Ascending aorta (tissue), 2 donors: ENCODE measurements at places on chromosomes 4 and X. TPM values are rescaled to one million over a fixed set of nuclear protein-coding genes. Genes with fewer than 3 reads are reported as not detected.

Gene NWD2
- total RNA-seq = 0.64 TPM

- H3K4me3 ChIP-seq = no peak overlapping the region
- H3K27me3 ChIP-seq = no peaks in the 10 kb centered on the region
- no peaks in the 10 kb centered on the region for H3K4me1 ChIP-seq
- DNase-seq = no peak
- H3K27ac ChIP-seq = no peak overlapping the region
Measured at GRCh38 chr4:74451214-74451661, 6.3 kb downstream of the AREG start.

Gene FABP2
- total RNA-seq = not detected

DNA sequence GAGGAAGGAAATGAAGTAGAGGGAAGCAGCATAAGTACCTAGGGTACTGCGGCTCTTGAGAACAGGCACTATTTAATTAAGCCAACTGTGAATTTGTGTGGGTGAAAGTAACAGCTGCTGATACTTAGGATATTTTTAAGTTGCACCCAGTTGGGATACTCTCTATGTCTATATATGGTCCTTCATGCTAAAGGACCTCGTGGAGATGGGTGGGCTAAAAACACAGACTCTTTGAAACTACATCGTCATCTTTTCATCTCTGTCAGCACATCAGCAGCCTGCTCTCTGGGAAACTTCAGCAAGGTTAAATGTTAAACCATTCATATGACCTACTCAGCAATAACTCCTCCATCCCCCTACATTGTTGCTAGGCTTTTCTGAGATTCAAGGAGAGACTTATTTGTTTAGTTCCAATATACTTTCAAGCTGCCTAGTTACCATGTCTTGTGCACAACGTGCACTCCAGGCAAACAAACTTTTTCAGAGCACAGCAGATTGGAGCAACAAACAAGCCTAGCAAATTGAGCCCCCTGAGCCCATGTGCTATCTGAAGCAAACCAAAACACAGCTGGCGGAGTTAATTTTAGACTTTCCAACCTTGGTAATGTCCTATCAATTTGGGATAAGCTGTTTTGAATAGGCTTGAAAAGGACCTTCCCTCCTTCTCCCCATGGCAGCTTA, 6.2 kb upstream of the MOB1B start:
- H3K27ac ChIP-seq = no peak overlapping the region
- no peak for DNase-seq
- H3K4me3 ChIP-seq = no peak overlapping the region
- H3K27me3 ChIP-seq = no peaks in the 10 kb centered on the region

GRCh38 chr4:140497747-140498636, at the start of gene MGAT4D:
Gene MGAT4D (minus strand): TSS chr4:140498293. CDS start chr4:140498222, 71 bp downstream.
- no peak for DNase-seq
- H3K4me1 ChIP-seq = no peaks in the 10 kb centered on the region
- H3K27me3 ChIP-seq = no peaks in the 10 kb centered on the region
- H3K36me3 ChIP-seq = no peaks in the 10 kb centered on the region
- peak within 1 kb of the TSS; percentile 30 for H3K4me3 ChIP-seq
- H3K27ac ChIP-seq = no peak within 1 kb of the TSS

DNA sequence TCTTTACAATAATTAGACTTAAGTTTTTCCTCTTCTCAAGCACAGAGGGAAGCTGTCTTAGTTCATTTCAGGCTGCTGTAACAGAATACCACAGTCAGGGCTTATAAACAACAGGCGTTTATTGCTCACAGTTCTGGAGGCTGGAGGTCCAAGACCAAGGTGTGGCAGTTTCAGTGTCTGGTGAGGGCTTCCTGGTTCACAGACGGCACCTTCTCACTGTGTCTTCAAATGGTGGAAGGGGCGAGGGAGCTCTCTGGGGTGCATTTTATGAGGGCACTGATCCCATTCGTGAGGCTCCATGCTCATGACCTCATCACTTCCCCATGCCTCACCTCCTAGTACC, 115.7 kb upstream of the MXRA5 start:
- no peaks in the 10 kb centered on the region for H3K36me3 ChIP-seq
- H3K4me1 ChIP-seq = no peaks in the 10 kb centered on the region
- no peak overlapping the region for H3K27ac ChIP-seq
- DNase-seq = no peak
- H3K27me3 ChIP-seq = no peaks in the 10 kb centered on the region
- H3K4me3 ChIP-seq = no peak overlapping the region

- H3K27me3 ChIP-seq = no peaks in the 10 kb centered on the region
- H3K36me3 ChIP-seq = no peaks in the 10 kb centered on the region
- no peak overlapping the region for H3K4me3 ChIP-seq
- no peaks in the 10 kb centered on the region for H3K4me1 ChIP-seq
Measured at GRCh38 chrX:50726296-50726695, 87.7 kb downstream of the SHROOM4 start.

Gene RHOXF2
- not detected for total RNA-seq

DNA sequence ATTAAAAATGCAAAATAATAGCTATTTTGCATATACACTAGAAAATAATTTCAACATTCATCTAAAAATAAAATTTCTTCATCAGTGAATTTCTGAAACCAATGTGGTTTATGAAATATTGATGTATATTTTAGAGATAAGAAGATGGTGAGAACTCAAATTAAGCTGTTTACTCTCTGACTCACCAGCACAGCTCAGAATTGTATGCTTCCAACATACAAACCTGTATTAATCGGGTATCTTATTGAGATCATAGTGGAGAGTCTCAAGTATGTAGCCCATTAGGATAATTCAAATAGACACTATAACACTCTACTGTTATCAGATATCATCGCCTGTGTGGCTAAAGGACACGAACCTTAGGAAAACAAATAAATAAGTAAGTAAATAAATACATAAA, 899.5 kb upstream of the INTU start:
- no peak overlapping the region for H3K4me3 ChIP-seq
- no peaks in the 10 kb centered on the region for H3K4me1 ChIP-seq
- DNase-seq = no peak
- H3K36me3 ChIP-seq = no peaks in the 10 kb centered on the region
- H3K27me3 ChIP-seq = no peaks in the 10 kb centered on the region
- no peak overlapping the region for H3K27ac ChIP-seq

Gene C4orf51
- not detected for total RNA-seq

DNA sequence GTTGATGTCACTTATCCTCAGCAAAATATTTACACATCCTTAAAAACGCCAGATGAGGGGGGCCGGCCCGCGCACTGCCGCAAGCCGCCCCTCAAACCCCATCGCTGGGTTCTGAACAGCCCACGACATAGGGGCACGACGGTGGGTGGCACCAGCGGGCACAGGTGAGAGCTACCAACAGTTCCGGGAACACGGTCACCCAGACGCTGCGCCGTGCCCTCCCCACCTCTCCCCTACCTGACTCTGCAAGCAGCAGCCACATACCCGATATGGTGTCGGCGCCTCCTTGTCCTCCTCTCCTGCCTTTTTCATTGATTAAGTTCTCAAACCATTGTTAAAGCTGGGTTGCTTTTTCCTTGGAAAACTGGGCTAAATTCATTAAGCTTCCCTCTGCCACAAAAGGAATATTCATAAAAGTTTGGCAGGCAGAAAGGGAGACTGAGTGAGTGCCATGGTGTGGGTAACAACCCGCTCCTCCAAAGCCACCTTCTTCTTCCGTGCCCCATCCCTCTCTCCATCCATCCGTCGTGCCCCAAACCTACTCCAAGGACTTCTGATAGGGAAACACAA, 1.4 kb downstream of the RAI2 start:
- DNase-seq = no peak
- no peaks in the 10 kb centered on the region for H3K27me3 ChIP-seq
- peak overlapping the region; percentile 64 for H3K4me3 ChIP-seq
- no peaks in the 10 kb centered on the region for H3K36me3 ChIP-seq

GRCh38 chrX:71908387-71908786, 2.3 kb upstream of the NHSL2 start:
- no peak overlapping the region for H3K4me3 ChIP-seq
- no peak for DNase-seq
- H3K27me3 ChIP-seq = peaks cover 10% of the 10 kb centered on the region
- H3K4me1 ChIP-seq = no peaks in the 10 kb centered on the region

- peaks cover 35% of the 10 kb centered on the region for H3K4me1 ChIP-seq
- no peak for DNase-seq
- H3K36me3 ChIP-seq = no peaks in the 10 kb centered on the region
- no peaks in the 10 kb centered on the region for H3K27me3 ChIP-seq
- peak within 1 kb of the TSS; percentile 98 for H3K27ac ChIP-seq
- H3K4me3 ChIP-seq = peak within 1 kb of the TSS; percentile 96
Measured at GRCh38 chr4:88007304-88008121, at the start of gene PKD2. Gene PKD2 (plus strand): TSS chr4:88007635. CDS start chr4:88007734, 99 bp downstream.

Gene ATRX
- 117 TPM for total RNA-seq

DNA sequence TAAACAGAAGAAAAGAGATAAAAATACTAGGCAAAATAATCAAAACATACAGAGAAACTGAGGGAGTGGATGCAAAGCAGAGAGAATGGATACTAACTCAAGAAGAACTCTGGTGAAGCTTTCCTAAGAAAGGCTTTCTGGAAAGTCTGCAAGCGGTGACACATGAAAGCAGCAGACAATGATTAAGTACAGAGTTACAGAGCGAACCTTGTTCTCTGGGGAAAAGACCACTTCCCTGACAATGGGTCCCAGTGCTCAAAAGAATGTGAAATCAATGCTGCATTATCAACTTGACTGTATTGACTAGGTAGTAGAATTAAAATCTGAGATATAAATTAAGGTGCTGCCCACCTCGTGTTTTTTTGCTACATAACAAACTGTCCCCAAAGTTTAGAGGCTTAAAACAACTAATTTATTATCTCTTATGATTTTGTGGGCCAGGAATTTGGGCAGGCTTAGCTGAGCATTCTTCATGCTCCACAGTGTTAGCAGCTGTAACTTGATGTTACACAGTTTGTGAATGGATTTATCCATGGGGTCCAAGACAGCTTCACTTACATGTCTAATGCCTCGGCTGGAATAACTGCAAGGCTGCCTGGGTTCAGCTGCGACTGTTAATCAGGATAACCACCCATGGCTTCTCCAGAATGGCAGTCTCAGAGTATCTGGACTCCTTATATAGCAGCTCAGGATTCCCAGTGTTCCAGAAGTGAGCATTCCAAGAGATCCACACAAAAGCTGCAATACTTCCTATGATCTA, 106.9 kb upstream of the INPP4B start:
- no peak overlapping the region for H3K4me3 ChIP-seq
- no peak for DNase-seq
- no peaks in the 10 kb centered on the region for H3K27me3 ChIP-seq
- no peak overlapping the region for H3K27ac ChIP-seq

Gene GPR34
- total RNA-seq = 1.5 TPM

DNA sequence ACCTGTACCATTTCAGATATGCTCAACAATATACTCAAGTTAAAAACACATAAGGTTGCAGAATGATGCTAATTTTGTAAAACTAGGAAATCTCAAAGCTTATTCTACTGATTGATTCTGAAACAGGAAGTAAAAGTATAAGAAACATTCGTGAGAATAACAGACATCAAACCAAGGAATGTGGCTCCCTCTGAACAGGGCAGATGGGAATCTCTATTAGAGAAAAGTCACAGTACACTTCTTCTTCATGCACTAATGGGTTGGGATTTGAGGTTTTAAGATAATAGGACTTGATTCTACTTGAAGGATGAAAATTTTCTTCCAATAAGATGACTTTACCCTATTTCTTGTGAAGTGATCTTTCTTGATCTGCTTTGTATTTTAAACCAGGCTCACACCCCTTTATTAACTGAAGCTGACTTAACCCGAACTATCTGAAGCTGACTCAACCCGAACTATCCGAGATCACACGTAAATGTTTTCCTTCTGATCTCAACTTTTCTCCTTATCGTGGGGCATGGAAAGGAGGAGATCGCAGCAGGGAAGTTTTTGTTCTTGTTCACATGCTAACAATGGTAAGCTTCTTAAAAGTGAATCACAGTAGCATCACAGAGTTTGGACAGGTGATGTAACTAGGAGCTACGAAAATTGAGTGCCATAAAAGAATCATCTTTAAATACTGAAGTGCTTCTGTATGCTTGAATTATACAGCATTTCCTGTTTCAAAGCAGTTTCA, 363.1 kb upstream of the ZFP42 start:
- no peaks in the 10 kb centered on the region for H3K4me1 ChIP-seq
- H3K4me3 ChIP-seq = no peak overlapping the region
- H3K27ac ChIP-seq = no peak overlapping the region
- H3K36me3 ChIP-seq = no peaks in the 10 kb centered on the region
- no peaks in the 10 kb centered on the region for H3K27me3 ChIP-seq

Gene ZFP92
- total RNA-seq = 0.96 TPM
